Hematopoietic multipotent progenitor cell treated with erythropoietin and hydrocortisone succinate and interleukin-3 and kit ligand, for 6 days (in vitro differentiated cells): ENCODE measurements at places on chromosomes 2 and 18.

DNA sequence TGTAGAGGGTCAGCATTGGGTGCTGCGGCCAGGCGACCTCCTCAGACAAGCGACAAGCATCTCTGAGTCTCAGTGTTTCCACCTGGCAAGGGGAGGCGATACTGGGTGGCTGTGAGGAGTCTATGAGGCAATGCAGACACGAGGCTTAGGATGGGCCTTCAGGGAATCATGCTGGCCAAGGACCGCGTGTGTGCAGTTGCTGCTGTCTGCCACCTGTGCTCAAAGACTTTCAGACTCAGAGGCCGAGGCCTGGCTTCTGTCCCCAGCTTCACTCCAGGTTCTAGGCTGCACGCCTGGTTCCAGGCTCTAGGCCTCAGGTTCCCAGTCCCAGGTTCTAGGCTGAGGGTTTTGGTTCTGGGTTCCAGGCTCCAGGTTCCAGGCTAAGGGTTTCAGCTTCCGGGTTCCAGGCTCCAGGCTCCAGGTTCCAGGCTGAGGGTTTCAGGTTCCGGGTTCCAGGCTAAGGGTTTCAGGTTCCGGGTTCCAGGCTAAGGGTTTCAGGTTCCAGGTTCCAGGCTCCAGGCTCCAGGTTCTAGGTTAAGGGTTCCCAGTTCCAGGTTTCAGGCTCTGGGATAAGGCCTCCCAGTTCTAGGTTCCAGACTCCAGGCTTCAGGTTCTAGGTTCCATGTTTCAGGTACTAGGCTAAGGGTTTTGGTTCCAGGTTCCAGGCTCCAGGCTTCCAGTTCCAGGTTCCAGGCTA is 14.8 kb downstream of the LRRFIP1 start:
- no peak for DNase-seq

DNA sequence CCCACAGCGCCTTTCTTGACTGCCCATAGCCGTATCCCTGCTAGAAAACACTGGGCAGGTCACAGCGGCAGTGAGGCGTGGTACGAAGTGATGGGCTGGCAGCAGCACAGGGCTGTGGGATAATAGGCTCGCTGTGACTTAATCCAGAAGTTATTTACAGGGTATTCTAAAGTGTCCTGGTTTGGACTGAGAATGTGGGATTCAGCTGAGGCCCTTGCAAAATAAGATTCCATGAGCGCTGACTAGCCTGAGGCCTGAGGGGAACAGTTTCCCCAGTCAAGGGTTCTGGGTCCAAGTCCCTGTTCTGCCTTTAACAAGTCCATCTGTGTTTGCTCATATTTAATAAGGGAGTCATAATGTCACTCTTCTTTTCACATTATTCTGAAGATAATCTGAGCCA is 34.6 kb downstream of the SETBP1 start:
- no peak for DNase-seq

DNA sequence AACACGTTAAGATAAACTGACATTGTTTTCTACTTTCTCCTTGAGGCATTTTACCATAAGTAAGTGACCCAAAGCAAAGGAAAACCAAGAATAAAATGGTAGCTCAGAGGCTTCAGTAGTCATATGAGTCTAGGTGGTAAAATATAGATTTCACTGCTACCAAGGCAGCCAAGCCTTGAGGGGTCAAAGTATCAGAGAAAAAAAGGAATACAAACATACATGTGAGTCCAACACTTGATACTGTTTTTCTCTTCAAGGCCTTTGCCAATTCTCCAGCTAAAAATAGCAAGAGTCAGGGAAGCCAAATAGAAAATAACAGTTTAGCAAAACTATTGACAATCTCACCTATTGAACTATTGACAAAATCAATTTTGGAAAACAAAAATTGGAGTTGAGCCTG is 925.9 kb downstream of the BCL11A start:
- no peak for DNase-seq

DNA sequence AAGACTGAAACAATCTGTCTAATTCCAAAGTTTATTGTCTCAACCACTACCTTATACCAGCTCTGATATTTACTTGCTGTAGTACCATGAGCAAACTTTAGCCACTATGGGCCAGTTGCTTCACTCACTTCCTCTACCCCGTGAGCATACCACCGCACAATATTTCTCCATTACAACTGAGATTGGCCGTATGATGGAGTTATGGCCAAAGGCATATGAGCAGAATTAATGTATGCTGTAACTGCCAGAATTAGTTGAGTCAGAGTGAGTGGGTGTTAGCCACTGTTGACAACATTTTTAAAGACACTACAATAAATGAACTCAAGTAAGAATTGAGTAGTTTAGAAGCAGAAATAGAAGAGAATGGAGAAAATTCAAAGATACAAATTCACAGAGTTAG is 69.7 kb downstream of the LRATD1 start:
- no peak for DNase-seq

DNA sequence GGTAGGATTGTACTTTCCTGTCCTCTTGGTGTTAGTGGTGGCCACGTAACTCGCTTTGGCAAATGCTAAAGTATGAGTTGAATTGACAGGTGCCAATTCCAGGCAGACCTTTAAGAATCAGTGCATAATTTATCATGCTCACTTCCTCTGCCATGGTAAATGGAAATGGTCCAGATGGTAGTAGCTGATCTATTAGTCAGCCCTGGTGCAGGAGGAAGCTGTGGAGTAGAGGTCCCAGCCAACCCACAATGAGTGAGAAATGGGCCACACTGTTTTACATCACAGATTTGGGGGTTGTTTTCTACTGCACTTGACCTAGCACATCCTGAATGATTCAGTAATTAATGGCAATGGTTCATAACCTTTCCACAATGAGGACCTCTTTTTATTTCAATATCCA is 104.4 kb downstream of the RGPD3 start:
- no peak for DNase-seq

DNA sequence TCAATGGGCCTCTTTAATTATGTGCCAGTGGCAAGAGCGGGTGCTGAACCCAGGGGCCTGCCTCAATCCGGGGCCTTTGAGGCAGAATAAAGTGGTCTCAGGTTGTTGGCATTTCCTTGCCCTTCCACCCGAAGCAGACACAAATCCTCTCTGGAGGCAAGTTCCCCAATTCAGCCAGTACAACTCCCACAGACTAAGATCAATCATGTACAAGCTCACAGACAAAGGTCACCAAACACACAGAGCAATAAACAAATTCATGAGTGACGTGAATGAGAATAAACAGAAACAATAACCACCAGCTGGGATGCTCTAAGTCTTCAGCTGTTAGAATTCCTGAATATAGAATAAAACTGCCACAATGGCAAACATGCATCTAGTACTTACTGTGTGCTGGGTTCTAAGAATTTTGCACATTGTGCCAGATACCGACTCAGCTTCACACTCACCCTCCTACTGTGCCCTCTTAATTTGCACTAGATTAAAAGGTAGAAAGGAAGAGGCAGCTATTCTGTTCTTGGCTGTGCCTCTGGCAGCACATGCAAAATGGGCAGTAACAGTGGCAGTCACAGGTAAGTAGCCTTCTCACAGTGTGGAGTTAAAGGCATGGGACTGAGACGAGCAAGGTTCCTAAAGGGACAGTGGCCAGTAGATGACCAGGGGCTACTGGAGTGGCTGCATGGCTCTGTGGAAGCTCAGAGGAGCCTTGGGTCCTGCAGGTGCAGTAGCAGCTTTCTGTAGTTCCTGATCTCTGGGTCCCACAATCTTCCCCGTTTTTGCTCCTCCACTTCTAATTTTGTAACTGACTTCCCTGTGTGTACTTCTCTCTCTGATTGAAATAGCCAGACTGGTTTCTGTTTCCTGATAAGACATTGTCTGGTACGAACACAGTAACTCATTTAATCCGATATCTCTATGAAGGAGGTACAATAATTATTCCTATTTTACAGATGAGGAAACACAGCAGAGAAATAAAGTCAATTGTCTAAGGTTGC is 34.6 kb upstream of the IL1B start:
- peak; percentile 56 for DNase-seq

DNA sequence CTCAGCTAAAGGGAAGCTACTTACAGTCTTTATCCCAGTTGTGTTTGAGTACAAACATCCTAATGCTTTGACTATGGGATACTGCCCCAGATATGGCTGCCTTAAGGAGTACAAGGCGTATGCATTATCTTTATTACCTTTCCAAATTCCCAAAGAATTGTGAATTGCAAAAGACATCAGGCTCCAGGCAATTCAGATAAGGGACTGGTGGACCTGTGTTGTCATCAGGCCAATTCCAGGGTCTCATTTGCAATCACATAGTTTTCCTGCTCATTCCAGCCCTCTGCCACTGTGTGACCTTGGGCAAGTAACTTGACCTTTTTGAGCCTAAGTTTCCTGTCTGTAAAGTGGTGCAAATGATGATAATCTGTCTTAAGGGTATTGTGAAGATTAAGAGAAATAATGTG is 137.5 kb downstream of the FMNL2 start:
- no peak for DNase-seq

GRCh38 chr2:56185582-56186046 is 1.8 kb downstream of the CCDC85A start:
- no peak for DNase-seq

- no peak for DNase-seq
Measured at GRCh38 chr2:60980071-60980815, 37.3 kb upstream of the PEX13 start.

GRCh38 chr2:151374436-151374835 is 17.0 kb downstream of the TNFAIP6 start:
- peak; percentile 77 for DNase-seq

GRCh38 chr2:58571181-58571852 is 330.2 kb upstream of the FANCL start:
- peak; percentile 87 for DNase-seq

DNA sequence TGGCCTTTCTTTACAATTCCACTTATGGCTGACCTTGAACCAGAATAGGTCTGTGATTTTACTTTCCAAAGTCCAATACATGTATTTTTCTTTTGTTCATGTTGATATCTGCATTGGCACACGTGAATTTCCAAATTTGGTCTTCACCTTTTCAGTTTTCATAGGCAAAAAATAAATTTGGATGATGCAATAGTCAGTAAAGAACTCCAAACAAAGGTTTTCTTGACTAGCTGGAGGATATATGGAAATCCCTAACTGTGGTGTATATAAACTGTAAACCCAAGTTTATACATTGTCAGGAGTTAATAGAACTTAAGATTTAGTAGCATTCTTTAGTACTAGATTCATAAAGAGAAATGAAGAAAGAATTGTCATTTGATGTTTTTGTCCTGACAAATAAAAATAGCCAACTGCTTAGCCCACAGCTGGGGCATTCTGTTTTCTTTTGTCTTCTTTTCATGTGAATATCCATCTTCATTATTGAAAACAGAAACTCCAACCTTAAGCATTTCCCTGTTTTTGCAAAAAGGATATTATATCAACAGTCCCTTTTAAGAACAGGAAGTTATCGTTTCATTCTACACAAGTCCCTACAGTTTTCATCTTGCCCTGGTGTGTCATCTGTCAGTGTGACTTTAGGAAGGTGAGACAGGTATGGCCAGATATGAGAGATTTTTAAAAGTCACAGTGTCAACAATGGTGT is 132.9 kb downstream of the BCL2 start:
- DNase-seq: no peak

DNA sequence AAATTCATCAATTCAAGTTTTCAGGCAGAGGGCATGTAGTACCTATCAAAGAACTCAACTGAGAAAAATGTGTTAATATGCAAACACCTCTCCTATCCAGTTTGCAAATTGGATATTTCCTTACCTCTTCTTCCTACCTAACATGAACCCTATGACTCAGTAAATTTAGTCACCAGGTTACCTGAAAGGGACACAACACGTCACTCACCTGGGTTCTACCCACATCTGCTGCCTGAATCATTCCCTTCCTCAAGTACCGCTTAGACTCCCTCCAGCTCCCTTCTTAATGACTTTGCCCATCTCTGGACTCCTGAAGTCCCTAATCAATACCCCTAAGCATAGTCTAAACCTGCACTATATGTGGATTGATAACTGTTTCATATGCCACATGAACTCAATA is 10.4 kb downstream of the ANKRD44 start:
- DNase-seq: no peak

GRCh38 chr2:218736531-218736930 is 25.9 kb downstream of the TTLL4 start:
- no peak for DNase-seq

- peak; percentile 29 for DNase-seq
Measured at GRCh38 chr2:178191004-178191508, 3.3 kb upstream of the OSBPL6 start.

DNA sequence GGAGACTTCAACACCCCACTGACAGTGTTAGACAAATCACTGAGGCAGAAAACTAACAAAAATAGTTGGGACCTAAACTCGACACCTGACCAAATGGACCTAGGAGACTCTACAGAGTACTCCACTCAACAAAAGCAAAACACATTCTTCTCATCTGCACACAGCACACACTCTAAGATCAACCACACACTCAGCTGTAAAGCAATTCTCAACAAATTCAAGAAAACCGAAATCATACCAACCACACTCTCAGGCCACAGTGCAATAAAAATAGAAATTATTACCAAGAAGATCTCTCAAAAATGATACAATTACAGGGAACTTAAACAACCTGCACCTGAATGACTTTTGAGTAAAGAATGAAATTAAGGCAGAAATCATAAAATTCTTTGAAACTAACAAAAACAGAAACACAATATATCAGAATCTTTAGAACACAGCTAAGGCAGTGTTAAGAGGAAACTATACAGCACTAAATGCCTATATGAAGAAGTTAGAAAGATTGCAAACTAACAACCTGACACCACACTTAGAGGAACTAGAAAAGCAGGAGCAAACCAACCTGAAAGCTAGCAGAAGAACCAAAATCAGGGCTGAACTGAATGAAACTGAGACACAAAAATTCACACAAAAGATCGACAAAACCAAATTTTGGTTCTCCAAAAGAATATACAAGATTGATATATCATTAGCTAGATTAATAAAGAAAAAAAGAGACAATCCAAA is 46.3 kb downstream of the RTTN start:
- DNase-seq: no peak

DNA sequence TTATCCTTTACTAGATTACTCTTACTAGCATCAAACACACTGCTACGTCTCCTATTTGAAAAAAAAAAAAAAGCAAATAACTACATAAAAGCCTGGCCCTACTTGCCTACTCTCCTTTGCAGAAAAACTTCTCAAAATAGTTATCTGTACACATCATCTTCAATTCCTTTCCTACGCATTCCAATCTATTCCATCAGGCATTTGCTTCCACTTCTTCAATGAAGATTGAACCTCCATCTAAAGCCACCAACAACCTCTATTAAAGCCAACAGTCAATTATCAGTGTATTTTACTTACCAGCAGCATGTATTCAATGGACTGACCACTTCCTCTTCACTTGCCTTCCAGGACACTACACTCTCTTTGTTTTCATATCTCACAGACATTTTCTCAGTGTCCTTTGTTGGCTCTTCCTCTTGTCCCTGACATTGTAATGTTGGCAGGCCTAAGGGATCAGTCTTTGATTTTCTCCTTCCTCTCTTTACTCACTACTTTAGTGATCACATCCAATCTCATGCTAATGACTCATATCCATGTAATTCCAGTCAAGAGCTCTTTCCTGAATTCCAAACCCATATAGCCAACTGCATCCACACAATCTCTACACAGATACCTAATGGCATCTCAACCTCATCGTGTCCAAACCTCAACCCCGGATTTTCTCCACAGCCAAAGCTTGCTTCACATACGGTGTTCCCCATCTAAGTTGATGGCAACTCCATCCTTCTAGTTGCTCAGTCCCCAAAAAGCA is 131.3 kb downstream of the CCDC148 start:
- no peak for DNase-seq

- no peak for DNase-seq
Measured at GRCh38 chr2:83584672-83585071, 874.4 kb downstream of the SUCLG1 start.

- peak; percentile 45 for DNase-seq
Measured at GRCh38 chr2:228048838-228049490, 132.5 kb downstream of the SPHKAP start.
